ENCODE measurements at places on chromosomes 12 and 14. TPM values are rescaled to one million over a fixed set of nuclear protein-coding genes. Genes with fewer than 3 reads are reported as not detected.
A peak's percentile ranks its signal among the peaks of the same experiment; 100 is the strongest.

- H3K36me3 ChIP-seq: no peaks in the 10 kb centered on the region
- H3K27me3 ChIP-seq: no peaks in the 10 kb centered on the region
- DNase-seq: peak; percentile 83
- peaks cover 35% of the 10 kb centered on the region for H3K4me1 ChIP-seq
Measured at GRCh38 chr12:107402041-107403022, 283.3 kb upstream of the PWP1 start.

GRCh38 chr14:66281036-66281776 is 205.0 kb upstream of the CCDC196 start:
- H3K27ac ChIP-seq: no peak overlapping the region
- no peaks in the 10 kb centered on the region for H3K27me3 ChIP-seq
- no peak overlapping the region for H3K4me3 ChIP-seq
- H3K4me1 ChIP-seq: no peaks in the 10 kb centered on the region

GRCh38 chr14:99809360-99809759 is 16.1 kb downstream of the EML1 start:
- no peaks in the 10 kb centered on the region for H3K4me1 ChIP-seq
- no peaks in the 10 kb centered on the region for H3K36me3 ChIP-seq
- no peak overlapping the region for H3K4me3 ChIP-seq

- H3K27ac ChIP-seq: no peak overlapping the region
- H3K4me3 ChIP-seq: no peak overlapping the region
- DNase-seq: no peak
- no peaks in the 10 kb centered on the region for H3K4me1 ChIP-seq
Measured at GRCh38 chr14:68672609-68673285, 120.1 kb downstream of the ZFP36L1 start.

DNA sequence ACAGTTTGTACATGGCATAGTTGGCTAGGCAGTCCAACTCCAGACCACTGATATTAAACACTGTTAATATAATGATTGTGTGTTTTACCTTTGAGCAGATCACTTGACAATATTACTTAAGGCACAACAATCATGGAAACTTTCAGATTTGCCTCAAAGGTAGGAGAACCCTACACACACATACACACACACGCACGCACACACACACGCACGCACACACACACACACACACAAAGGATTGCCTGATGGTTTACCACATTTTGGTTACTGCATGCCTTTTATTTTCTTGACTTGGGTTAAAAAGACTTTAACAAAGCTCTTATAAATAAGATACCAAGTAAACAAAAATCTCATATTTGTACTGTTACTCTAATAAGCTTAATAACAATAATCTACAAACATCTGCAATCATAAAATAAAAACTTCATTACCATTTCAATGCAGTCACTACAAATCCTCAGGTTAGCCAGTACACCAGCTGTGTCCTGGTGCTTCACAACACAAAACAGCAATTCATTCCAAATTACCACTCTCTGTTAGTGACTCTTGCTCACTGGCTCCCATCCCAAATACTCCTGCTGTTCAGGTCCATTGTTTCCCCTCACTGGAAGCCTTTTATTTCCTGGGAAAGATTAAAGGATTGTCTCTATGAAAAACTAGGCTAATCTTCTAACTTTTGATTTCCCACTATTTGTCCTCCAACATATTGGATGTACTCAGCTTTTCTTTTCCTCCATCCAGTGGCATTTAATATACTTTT is 175.2 kb upstream of the ATP2B1 start:
- DNase-seq: no peak
- peaks cover 12% of the 10 kb centered on the region for H3K27me3 ChIP-seq
- no peaks in the 10 kb centered on the region for H3K36me3 ChIP-seq
- H3K4me1 ChIP-seq: peaks cover 40% of the 10 kb centered on the region
- H3K4me3 ChIP-seq: no peak overlapping the region

- no peak overlapping the region for H3K4me3 ChIP-seq
- H3K4me1 ChIP-seq: peaks cover 21% of the 10 kb centered on the region
- H3K36me3 ChIP-seq: no peaks in the 10 kb centered on the region
- DNase-seq: no peak
- no peaks in the 10 kb centered on the region for H3K27me3 ChIP-seq
Measured at GRCh38 chr12:25935355-25936144, 22.9 kb upstream of the RASSF8 start.

DNA sequence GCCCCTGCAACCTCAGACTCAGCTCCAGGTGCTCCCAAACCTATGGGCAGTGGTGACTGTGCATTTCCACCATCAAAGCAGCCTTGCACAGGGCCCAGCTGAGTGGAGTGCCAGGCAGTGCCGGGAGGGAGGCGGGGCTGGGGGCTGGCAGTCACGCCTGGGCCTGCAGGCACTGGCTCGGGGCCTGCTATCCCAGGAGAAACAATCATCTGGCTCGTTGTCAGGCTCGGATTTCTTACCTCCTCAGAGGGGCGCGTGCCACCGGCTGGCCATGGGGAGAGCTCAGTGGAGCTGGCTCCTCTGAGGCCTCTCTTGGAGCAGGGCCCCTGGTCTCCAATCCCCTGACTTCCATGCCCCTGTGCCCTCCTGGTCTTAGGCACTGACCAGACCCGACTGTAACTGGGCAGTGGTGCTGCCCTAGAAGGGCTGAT is 20.2 kb upstream of the PPP1R13B start:
- no peak for DNase-seq
- H3K4me3 ChIP-seq: no peak overlapping the region
- H3K27ac ChIP-seq: no peak overlapping the region
- H3K27me3 ChIP-seq: no peaks in the 10 kb centered on the region
- H3K36me3 ChIP-seq: no peaks in the 10 kb centered on the region

DNA sequence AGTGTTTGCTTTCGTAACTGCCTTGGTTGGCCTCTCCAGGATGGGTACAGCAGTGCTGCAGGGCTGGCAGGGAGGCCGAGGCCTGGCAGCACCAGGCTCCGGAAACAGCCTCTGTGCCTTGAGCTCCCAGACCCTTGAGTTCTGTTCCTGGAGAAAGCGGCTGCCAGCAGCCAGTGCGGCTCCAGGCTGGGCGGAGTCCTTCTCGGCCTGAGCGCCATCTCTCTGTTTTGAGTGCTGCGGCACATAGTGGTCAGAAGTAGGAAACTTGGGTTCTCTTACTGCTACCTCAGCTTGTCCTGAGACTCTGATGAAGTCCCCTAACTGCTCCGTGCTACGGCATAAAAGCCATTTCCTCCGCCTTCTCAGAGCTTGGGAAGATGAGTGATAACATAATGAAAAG is 65.9 kb downstream of the KCNA1 start:
- H3K36me3 ChIP-seq: no peaks in the 10 kb centered on the region
- DNase-seq: peak; percentile 42
- H3K4me1 ChIP-seq: peaks cover 11% of the 10 kb centered on the region
- peaks cover 4% of the 10 kb centered on the region for H3K27me3 ChIP-seq
- no peak overlapping the region for H3K4me3 ChIP-seq
- H3K27ac ChIP-seq: no peak overlapping the region

GRCh38 chr14:102390064-102390855 is 27.5 kb downstream of the TECPR2 start:
- H3K27ac ChIP-seq: peak overlapping the region; percentile 11
- H3K36me3 ChIP-seq: peaks cover 2% of the 10 kb centered on the region
- H3K27me3 ChIP-seq: no peaks in the 10 kb centered on the region

DNA sequence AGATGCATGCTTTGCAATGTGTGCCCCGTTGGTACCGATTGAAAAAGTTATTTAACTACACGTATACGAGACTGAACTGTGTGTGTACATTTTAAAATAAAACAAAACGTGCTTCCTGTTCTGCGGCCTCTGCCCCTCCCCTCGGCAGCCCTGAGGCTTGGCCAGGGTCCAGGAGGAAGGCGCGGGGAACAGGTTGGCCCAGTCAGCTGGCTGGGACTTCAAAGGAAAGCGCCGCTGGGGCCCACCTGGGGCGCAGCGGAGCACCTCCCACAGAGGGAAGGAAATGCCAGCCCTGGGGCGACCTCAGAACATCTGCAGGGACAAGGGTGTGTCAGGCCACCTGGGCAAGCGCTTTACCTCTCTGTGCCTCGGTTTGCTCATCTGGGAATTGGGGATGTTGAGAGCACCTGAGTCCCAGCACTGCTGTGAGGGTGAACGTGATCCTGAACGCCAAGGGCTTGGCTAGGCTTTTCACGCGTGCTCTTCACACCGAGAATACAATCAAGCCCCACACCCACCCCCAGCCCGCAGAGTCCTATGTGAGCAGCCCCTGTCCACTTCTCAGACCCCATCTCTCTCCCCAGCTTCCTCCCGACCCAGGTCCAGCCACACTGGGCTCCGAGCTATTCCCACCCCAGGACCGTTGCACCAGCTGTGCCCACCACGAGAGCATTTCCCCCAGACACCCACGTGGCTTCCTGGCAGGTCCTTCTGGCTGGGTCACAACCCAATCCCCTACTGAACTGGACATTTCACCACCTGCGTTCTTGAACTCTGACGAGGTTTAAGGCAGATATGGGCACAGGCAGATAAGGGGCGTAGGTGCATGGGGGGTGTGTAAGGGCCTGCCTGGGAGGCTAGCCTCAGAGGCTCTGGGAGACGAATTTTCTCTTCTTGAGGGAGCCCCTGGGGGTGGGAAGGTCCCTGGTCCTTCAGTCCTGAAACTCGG is 41.9 kb upstream of the NCOR2 start:
- H3K27me3 ChIP-seq: peaks cover 3% of the 10 kb centered on the region
- H3K4me1 ChIP-seq: peaks cover 22% of the 10 kb centered on the region
- peak overlapping the region; percentile 51 for H3K27ac ChIP-seq
- H3K36me3 ChIP-seq: no peaks in the 10 kb centered on the region

DNA sequence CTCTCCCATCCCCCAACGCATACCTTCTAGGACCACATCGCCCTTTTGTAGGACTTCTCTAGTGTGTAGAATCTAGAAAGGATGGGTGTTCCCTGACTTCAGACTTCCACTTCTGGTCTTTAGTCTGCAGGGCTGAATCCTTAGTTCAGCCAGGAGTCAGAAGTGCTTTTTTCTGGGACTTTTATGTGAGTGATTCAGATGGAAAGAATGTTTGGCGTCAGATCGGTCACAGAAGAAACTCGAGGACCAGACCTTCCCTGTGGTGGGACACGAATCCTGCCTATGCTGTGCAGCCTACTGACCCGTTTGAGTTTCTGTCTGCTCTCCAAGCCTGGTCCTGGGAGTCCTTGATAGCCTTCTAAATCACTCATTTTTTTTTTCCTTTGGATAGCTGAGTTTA is 165.4 kb upstream of the SSTR1 start:
- H3K27ac ChIP-seq: no peak overlapping the region
- no peak for DNase-seq
- no peaks in the 10 kb centered on the region for H3K36me3 ChIP-seq
- 0 out of 2 replicates have a peak, but pooled peaks cover 4% of the 10 kb centered on the region for H3K27me3 ChIP-seq
- no peak overlapping the region for H3K4me3 ChIP-seq
- H3K4me1 ChIP-seq: peaks cover 17% of the 10 kb centered on the region

DNA sequence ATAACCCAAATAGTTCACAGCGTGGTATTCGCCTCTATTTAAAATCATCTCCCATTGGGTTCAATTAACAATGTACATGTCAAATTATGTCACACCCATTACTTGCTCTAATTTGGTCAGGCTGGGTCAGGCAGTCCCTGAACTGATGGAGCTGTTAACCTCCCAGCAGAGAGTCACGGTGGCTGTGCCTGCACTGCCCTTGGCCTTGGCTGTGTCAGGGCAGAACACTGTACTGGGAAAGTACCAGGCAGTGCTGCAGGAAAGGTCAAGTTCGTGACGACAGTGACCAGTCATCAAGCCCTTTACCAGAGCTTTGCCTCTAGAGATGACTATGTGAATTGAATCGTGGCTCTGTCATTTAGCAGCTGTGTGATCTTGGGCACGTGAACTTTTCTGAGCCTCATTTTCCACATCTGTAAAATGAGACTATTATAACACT is 100.0 kb downstream of the ARF6 start:
- 0 out of 2 replicates have a peak, but pooled peaks cover 7% of the 10 kb centered on the region for H3K4me1 ChIP-seq
- DNase-seq: no peak
- H3K27me3 ChIP-seq: no peaks in the 10 kb centered on the region
- H3K36me3 ChIP-seq: no peaks in the 10 kb centered on the region
- H3K4me3 ChIP-seq: no peak overlapping the region

Gene SSTR1
- 1.9 TPM for total RNA-seq

Measured in WTC11 (cell line).